Left lobe of liver (tissue), 2 donors: ENCODE measurements at places on chromosomes 5 and 9.

DNA sequence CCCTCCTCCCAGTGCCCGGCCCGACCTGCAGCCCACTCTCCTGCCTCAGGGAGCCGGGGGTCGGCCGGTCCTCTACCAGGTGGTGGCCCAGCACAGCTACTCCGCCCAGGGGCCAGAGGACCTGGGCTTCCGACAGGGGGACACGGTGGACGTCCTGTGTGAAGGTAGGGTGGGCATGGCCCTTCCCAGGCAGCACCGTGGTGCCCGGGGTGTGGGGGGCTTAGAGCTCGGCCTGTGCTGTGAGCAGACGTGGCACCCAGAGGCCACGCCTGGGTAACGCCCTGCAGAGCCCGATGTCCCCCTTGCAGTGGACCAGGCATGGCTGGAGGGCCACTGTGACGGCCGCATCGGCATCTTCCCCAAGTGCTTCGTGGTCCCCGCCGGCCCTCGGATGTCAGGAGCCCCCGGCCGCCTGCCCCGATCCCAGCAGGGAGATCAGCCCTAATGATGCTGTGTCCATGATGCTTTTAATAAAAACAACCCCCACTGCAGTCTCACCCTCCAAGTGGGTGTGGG, 7.2 kb downstream of the ENTPD8 start:
- no peak for DNase-seq

- no peak for DNase-seq
Observed at GRCh38 chr5:6046296-6046967, 331.9 kb downstream of the MED10 start.

DNA sequence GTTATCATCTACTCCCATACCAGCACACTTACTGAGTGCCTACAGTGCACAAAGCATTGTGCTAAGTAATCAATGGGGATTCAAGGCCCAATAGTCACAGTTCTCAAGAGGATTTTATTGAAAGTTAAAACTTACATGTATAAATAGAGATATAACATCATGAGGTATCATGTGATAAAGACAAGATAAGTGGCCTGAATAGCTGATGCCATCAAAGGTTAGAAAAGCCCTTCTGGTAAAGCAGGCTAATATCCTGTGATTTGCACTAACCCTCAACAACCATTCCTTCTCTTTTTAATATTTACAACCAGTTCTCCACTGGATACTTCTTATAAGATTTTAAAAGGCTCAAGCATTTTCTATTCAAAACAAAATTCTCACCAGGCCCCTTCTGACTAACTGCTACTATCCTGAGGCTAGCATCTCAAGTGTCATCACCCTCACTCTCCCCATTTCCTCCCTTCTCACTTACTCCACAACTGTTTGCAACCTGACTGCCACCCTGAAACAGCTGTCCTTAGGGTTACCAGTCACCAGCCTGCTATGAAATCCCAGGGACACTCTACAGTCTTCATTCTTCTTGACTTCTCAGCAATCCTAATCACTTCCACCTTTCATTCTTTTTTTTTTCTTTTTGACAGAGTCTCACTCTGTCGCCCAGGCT, 377.9 kb downstream of the ENC1 start:
- no peak for DNase-seq

- DNase-seq: no peak
Observed at GRCh38 chr5:69404659-69405330, 10.1 kb upstream of the MARVELD2 start.

- no peak for DNase-seq
Observed at GRCh38 chr9:27280860-27281259, 16.1 kb downstream of the EQTN start.
